ENCODE measurements at places on chromosomes 1 and 21.
A peak's percentile ranks its signal among the peaks of the same experiment; 100 is the strongest.

DNA sequence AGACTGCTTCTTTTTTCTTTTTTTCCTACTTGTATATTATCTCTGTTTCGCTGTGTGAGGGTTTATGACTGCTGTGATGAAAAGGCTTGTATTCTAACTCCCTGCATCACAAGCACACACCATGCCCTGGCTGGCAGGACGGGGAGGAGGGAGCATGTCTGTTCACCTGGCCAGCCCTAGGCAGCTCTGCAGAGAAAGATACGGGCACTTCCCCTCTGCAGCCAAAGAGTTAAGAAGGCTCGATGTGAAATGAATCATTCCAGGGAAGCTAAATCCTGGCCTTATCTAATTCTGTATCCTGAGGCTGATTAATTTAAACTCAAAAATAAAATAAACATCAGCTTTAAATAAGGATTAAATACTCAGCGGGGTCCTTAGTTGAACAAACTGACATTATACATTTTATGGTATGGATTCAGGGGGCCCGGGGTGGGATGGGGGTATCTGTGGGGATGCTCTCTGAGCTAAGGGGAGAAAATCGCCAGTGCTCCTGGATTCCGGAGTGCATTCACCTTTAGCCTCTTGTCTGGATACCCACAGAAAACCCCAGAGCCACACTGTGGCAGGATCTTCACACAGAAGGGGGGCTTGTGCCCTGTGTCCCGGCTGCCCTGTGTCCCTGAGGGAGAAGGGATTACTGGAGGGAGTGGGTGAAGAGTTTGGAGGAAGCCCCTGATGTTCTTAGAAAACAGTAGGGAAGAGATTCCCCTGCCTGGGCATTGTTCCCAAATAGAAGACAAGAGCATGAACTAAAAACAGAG lies 321.5 kb downstream of the NPHP4 start:
- DNase-seq, result no peak

DNA sequence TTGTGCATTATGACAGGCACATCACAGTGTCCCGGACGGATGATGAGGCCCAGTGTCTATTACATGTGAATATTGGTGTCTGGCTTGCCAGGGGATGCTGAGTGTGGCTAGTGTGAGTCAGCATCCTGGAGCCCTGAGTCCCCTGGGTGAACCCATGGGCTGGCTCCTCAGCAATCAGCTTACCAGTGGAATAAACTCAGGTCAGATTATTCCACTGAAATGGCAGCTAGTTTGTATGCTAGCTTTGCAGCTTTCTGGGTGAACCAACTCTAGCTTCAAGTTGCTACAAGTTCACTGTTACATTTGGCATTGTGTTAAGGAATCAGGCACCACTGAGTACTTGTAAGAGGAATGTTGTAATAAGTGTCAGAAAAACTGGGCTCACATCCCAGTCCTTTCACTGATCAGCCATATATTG lies 23.9 kb upstream of the RPTN start:
- no peak for DNase-seq

GRCh38 chr21:29382030-29382654 lies 83.4 kb downstream of the BACH1 start:
- DNase-seq, result no peak

GRCh38 chr1:117106478-117106877 lies 15.1 kb downstream of the TRIM45 start:
- no peak for DNase-seq

DNA sequence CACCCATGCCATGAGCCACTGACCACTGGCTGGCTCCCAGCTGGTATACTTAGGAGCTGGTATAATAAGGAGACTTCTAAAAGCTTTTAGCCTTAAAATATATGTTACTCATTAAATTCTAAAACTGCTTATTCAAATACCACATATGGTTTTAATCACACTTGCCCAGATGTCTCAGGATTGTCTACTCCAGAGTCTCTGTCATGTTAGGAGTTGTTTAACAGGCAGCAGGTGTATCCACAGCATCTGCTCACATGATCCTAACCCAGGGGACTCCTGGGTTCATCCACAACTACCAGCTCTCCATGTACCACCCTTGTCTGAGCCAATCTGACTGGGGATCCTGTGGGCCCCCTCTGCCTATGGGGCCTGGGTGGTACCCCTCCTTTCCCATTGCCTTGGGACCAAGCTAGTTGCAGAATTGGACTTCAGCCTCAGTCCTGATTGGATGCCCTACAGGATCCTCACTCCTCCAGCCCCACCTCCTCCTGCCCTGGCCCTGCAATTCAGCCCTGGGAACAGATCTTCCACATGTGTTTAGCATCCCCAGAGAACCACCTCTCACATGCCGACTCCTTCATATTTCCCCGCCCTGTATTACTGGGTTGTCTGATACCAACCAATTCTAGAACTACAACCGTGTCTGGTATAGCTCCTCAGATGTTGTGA lies 61.3 kb downstream of the BCAR3 start:
- DNase-seq, result no peak

DNA sequence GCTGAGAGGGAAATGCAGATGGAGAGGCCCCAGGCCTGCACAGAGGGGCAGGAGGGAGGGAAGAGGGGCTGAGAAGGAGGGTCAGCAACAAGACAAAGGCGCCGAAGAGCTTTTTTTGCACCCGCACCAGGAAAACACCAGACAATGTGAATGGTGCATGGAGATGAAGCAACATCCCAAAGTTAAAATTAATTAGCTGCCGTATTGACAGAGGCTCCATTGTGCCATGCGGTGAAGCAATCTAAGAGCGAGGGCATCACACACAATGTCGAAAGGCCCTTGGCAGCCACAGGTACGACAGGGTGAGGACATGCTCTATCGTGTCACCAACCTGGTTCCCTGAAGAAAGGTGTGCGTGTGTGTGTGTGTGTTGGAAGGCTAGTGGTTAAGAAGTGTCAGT lies 41.2 kb downstream of the SSBP3 start:
- DNase-seq, result no peak

DNA sequence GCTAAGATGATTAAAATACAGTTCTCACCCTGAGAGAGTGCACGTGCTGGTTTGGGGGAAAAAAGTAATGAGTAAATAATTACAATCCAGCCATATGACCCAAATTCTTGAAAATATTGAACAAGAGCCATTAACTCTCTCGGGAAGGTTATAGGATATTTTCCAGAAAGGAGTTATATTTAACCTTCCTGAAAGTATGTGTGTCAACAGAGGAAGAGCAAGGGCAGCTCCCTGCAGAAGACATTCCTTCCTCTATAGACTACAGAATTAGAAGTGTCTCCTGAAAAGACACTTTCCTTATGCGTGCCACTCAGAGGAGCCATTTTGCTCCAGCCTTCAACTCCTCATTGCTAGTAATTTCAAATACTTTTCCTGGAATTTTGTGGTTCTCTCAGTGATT lies 648.7 kb downstream of the USP25 start:
- no peak for DNase-seq

- DNase-seq, result peak; percentile 36
Measured at GRCh38 chr1:44031252-44032169, at the start of gene SLC6A9. TSS of gene SLC6A9 (minus strand) at chr1:44031462. CDS start at chr1:44024277, 7,185 bp downstream.

- no peak for DNase-seq
Measured at GRCh38 chr1:27650171-27650538, 15.2 kb upstream of the FGR start.

- no peak for DNase-seq
Measured at GRCh38 chr21:25149022-25149421, 458.3 kb downstream of the MRPL39 start.

DNA sequence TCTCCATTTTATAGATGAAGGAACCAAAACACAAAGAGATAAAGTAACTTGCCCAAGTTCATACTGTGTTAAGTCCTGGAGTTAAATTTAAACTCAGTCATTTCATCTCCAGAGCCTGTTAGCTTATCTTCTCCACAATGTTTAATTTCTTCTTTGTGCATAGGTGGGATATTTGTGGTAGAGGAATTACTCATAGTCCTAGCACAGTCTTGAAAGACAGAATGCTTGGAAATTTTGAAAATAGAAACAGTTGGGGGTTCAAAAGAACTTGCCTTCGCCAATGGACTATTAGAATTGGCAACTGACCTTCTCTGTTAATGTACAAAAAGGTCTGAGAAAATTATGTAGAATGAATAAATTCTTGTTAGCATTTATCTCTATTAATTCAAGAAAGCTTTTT lies 832.0 kb upstream of the PRMT6 start:
- DNase-seq, result no peak

- DNase-seq, result no peak
Measured at GRCh38 chr1:170226767-170227166, 81.0 kb downstream of the NTMT2 start.

- DNase-seq, result no peak
Measured at GRCh38 chr1:226372885-226373284, 35.0 kb downstream of the PARP1 start.

- DNase-seq, result peak; percentile 66
Measured at GRCh38 chr21:31184459-31184858, 146.2 kb upstream of the KRTAP19-8 start.

GRCh38 chr21:42406866-42407265 lies 3.2 kb downstream of the UBASH3A start:
- no peak for DNase-seq

GRCh38 chr1:30518186-30518585 lies 205.2 kb downstream of the MATN1 start:
- no peak for DNase-seq

GRCh38 chr1:96721053-96721415 lies 550 bp upstream of the PTBP2 start:
- no peak for DNase-seq

GRCh38 chr1:115355069-115355468 lies 17.0 kb upstream of the NGF start:
- no peak for DNase-seq

GRCh38 chr1:203361945-203362719 lies 11.2 kb upstream of the FMOD start:
- DNase-seq, result no peak

GRCh38 chr1:229379846-229380245 lies 37.0 kb upstream of the CCSAP start:
- no peak for DNase-seq

- DNase-seq, result no peak
Measured at GRCh38 chr1:159775716-159776115, 5.0 kb upstream of the DUSP23 start.

GRCh38 chr1:23452011-23452411 lies 27.5 kb upstream of the TCEA3 start:
- DNase-seq, result no peak

DNA sequence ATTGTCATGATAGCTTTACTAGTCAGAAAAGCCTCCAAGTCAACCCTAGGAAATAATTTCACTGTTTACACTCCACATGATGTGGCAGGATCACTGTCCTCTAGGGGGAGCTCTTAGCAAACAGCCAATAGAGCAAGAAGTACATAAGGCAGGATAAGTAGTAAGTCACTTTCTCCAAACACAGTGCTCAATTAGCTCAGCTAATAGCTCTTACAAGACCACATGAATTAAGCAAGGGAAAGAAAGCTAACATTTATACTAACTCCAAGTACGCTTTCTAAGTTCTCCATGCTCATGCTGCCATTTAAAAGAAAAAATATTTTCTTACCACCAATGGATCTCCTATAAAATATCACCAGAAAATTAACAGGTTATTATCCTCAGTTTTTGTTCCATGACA lies 66.9 kb upstream of the LRIF1 start:
- peak; percentile 43 for DNase-seq

- DNase-seq, result no peak
Measured at GRCh38 chr1:36524359-36525062, 41.8 kb upstream of the CSF3R start.

DNA sequence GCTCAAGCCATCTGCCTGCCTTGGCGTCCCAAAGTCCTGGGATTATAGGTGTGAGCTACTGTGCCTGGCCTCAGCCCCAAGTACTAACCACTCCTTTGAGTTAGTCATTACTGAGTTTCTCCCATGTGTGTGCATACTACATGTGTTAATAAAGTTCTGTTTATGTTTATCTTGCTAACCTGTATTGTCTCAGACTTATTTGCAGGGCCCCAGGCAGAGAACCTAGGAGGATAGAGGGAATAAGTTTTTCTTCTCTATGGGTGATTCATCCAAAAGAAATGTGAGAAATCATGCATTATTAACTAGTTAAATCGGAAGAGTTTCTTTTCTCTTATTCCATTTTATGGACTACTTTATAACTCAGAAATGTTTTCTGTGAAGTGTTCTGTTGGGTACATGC lies 203.9 kb upstream of the CACYBP start:
- DNase-seq, result no peak

DNA sequence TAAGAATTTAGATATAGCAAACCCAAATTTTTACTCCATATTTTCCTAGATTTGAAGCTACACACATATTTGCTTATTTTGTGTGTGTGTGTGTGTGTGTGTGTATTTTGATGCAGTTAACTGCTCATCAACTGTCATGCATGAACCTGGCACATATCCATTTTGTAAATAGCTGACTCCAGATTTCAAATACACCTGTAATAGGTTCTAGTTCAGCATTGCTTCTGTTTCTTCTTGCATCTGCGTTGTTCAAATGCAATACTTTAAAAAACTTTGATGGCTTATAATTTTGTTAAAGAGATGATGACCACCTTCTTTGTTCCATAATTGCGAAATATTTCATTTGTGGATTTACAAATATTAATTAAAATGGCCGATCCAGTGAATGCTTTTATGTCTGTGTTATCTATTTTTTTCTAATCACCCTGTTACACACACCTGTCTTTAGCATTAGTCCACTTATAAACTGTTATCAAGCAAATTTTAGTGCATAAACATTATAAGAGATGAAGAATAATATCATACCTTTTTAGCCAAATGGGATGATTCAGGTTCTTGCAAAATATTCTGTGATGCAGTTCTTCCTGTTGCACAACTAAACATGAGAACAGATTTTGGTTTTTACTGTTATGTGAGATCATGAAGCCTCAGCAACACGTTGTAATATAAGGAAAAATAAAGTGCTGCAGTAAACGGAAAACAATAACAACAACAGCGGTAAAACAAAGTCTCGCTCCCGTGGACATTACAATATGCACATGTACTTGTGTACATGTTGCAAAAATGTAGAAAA lies 12.7 kb upstream of the S100A11 start:
- DNase-seq, result no peak

All from activated T-cell treated with anti-CD3 and anti-CD28 coated beads for 4 hours (primary cell).